ENCODE measurements at places on chromosomes 5 and 9.

GRCh38 chr9:90767523-90768100 is 34.0 kb upstream of the SYK start:
- no peak for DNase-seq

GRCh38 chr5:113089653-113090335 is 113.2 kb downstream of the DCP2 start:
- DNase-seq, result no peak

GRCh38 chr5:178489271-178489976 is 100.8 kb downstream of the COL23A1 start:
- no peak for DNase-seq

GRCh38 chr5:664343-664993 is 28.7 kb downstream of the TPPP start:
- DNase-seq, result no peak

- DNase-seq, result no peak
These were observed 14.7 kb downstream of the SLC45A2 start for GRCh38 chr5:33969572-33970452.

DNA sequence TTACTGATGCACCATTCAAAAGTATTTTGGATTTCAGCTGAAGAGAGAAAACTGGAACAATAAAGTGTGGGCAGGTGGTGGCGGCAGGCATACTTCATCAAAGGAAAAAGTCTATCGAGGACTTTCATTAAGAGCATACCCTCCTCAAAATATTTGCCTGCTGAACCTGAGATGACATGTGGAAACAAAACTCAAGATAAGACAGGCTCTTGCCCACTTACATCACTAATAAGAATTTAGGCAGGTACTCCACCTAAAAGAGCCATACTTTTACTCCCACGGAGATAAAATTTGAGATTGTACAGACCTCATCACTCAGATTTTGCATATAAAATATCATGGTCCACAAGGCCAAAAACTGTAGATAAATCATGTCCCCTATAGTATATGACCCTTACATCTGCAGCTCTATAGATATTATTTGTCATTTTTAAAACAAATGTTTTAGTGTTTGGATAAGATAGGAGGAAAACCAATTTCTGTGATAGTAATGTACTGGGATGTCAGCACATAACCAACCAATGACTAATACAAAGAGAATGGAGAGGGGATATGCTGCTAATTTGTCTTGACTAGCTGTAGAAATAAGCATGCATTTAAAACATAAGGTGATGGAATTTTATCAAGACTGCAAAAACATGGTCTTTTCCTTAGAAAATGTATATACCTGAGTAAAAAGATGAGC is 730.6 kb upstream of the ZNF608 start:
- no peak for DNase-seq

DNA sequence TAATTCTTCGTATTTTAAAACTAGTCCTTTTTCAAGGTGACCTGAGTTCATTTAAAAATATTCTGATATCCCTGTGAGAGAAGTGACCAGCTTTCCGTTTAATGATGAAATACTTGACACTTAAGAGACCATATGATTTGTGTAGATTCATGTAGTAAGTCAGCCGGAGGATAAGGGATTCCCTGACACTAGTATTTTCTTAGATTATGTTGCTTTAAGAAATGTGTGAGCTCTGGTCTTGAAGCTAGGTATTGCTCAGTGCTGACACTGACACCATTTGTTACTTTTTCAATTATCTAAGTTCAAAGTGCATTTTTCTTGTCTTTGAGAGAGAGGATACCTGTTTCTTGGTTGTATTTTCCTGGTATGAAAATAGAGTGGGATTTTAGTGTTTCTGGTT is 4.2 kb downstream of the NIPBL start:
- DNase-seq, result no peak

GRCh38 chr5:172059661-172060100 is 53.2 kb upstream of the FBXW11 start:
- no peak for DNase-seq

DNA sequence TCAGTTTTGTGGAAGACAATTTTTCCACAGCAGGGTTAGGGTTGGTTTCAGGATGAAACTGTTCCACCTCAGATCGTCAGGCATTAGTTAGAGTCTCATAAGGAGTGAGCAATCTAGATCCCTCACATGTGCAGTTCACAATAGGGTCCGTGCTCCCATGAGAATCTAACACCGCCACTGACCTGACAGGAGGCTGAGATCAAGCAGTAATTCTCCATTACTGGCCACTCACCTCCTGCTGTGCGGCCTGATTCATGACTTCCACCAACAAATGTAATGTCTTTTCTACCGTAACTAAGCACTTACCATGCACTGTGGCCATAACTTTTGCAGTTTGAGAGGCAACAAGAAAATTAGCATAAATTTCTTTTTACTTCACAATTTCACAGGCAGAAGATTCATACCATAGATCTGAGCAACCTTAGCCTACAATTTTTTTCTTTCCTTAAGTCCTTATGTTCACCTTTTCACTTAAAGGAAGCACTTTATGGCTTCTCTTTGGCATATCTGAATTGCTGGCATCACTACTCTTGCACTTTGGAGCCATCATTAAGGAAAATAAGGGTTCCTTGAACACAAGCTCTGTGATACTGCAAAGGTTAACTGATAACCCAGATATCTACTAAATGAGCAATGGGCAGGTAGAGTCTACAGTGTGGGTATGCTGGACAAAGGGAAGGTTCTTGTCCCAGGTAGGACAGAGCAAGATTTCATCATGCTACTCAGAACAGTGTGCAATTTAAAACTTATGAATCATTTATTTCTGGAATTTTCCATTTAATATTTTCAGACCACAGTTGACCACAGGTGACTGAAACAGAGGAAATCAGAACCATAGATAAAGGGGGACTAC is 83.0 kb upstream of the IFNK start:
- no peak for DNase-seq

DNA sequence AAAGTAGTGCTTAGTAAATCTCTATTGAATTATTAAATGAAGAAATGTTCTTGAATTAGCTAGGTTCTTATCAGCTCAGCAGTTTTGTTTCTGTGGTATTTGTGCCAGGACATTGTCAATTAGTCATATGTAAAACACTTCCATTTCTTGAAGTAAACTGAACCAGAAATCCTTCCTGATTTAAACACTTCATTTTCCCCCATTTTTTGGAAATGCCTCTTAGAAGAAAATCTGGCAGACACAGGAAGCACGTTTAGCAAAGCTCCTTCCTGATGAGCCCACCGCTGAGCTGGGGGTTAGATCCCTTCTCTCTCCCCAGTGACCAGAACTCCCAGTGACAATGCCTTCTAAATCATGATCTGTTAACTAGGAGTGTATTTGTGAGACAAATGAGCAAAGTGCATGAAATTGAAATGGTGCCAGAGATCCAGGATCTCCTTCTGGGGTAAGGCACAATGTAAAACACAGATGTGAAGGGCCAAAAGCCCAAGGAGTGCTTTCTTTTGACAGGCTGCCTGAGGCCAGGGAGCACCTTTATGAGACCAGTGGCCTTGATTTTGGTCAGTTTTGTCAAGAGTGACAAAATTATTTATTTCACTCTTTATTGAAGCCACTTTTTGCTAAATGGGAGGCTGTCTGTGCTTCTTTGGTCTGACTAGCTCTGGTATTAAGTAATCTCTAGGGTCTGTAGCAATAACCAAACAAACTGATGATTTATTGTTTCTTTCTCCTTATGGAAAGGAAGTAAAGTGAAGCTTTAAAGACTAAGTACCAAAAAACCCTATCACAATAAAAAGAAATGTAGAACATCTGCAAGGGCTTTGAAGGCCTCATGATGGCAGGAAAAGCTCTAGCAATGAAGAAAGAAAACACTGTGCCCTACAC is 25.5 kb upstream of the RUSC2 start:
- DNase-seq, result no peak

GRCh38 chr5:108911055-108911454 is 163.4 kb downstream of the FER start:
- DNase-seq, result no peak

GRCh38 chr5:158534203-158534602 is 565.5 kb downstream of the EBF1 start:
- no peak for DNase-seq

- DNase-seq, result no peak
These were observed 50.5 kb downstream of the COMMD10 start for GRCh38 chr5:116135344-116135743.

- no peak for DNase-seq
These were observed 38.0 kb upstream of the LRRC14B start for GRCh38 chr5:153256-153655.

DNA sequence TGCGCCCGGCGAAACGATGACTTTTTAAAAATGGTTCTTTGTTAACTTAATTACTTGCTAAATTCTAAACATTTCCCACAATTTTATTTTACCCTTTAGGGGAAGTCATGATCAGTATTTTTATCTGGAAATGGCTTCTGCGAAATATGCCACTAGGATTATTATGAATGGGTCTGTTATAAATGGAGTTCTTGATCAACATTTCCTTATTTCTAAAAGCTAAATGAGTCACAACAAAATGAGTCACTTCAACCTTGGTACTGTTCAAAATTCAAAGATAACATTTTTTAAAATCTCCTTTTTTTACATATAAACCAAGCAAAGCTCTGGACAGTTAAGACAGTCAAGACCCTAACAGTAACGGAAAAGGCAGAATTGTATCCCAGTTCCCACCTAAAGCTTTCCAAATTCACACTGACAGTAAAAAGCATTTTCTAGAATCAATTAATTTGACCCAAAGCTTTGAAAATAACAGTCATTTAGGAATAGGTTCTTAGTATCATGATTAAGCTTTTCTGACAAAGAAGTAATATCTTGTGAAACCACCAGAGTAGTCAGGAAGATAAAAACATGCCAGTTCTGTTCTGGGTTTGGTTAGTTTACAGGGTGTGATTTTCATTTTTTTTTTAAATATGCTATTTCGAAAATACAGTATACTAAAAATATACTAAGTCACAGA is 81.7 kb downstream of the LHFPL2 start:
- no peak for DNase-seq

GRCh38 chr5:111953351-111954127 is 196.5 kb upstream of the NREP start:
- DNase-seq, result no peak

DNA sequence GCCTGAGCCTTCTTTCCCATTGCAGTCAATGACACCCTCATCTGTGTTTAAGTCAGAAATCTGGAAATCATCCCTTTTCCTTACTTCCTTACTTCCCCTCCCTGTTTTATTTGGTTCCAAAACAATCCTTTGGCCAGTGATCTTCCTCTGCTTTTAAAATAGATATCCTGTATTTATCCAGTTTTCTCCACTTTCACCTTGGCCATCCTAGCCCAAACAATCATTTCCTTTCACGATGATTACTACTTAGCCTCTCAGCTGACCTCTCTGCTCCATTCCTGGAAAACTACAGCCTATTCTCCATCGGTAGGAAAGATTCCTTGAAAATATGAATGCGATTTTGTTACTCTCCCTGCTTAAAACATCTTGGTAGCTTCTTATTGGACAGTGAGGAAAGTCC is 565.4 kb downstream of the TLR4 start:
- DNase-seq, result no peak

GRCh38 chr9:111843971-111844370 is 49.2 kb upstream of the SHOC1 start:
- DNase-seq, result no peak

DNA sequence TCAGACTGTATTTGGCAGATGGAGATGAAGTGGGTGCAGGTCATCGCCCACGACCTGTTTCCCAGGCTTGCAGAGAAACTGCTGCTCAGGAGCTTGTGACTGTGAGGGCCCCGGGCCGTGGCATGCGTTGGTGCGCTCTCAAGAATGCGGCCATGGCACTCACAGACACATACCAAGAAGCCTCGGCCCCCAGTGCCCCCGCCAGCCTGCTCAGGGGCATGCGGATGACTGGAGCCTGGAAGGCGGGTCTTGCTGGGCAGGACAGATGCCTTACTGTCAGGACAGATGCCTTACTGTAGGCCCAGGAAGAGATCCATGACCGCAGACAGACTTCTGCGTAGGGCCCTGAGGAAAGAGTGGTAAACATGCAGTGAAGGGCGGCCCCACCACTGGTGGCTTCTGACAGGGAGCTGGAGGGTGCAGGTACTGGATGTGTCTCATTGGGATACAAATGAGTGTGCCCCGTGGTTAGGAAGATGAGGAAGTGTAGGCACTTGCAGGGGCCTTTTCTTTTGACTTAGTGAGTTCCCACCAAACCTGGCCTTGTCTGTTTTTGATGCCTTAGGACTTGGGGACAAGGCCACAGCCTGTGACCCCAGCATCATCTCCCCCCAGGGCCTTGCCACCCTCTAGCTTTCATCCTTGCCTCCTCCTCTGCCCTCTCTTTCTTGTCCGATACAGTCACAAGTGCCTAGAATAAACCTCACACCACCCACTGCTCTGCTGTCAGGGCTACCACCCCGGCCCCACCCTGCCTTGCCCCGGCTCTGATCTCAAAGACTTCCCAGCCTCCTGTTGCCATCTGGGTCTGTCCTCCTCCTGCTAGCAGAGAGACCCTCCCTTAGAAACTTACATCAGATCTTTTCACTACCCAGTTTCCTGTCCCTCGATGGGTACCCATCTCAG is 68.8 kb upstream of the ABL1 start:
- DNase-seq, result no peak

GRCh38 chr9:109816490-109816889 is 36.5 kb downstream of the PALM2AKAP2 start:
- no peak for DNase-seq

- no peak for DNase-seq
These were observed 91.6 kb downstream of the ZSWIM6 start for GRCh38 chr5:61423487-61424145.

DNA sequence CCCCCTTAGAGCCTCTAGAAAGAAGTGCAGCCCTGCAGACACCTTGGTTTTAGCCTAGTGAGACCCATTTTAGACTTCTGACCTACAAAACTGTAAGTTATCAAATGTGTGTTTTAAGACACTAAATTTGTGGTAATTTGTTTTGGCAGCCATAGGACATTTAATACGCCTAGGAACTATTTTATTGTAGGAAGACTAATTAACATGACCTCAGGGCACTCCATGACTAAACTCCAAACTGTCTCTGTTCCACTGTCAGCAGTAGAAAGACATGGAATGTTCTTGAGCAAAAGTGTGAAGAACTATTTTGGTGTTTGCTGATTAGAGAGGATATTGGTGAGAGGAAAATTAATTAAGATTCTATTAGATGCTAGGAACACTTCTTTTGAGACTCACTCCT is 4.1 kb upstream of the APC start:
- no peak for DNase-seq

- no peak for DNase-seq
These were observed 2.1 kb upstream of the PRDM12 start for GRCh38 chr9:130662099-130662969.

GRCh38 chr5:40440746-40441145 is 239.0 kb upstream of the PTGER4 start:
- no peak for DNase-seq

DNA sequence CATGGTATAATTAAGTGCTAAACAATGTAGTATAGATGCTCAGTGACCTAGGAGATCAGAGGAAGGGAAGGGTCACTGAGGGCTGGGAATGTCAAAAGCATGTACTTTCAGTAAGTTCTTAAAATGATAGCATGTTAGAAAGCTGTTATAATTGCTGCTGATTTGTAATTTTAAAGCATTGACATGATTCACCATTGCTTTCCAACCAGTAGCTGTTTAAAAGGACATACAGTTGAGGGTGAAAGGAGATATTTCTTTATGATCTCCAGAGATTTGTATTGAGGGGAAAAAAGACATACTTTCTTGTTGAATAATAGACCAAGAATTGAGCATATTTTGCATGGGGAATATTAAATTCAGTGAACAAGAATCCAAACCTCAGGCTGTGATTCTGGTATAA is 1.2 kb upstream of the SLC1A3 start:
- no peak for DNase-seq

Measured in NCI-H1092 (cell line).